NT2/D1 (cell line): ENCODE measurements at places on chromosomes 12 and 14.

GRCh38 chr14:62745496-62745895 is 299.8 kb downstream of the KCNH5 start:
- no peak for DNase-seq

- no peak for DNase-seq
Measured at GRCh38 chr12:68530965-68531364, 79.7 kb upstream of the RAP1B start.

- DNase-seq: no peak
Measured at GRCh38 chr12:52689239-52689638, 9.0 kb upstream of the KRT1 start.

- no peak for DNase-seq
Measured at GRCh38 chr12:14850929-14851663, 7.8 kb upstream of the ART4 start.

- no peak for DNase-seq
Measured at GRCh38 chr14:96189281-96189711, 15.3 kb upstream of the BDKRB2 start.

- DNase-seq: no peak
Measured at GRCh38 chr14:103568952-103569351, 6.2 kb downstream of the COA8 start.

- no peak for DNase-seq
Measured at GRCh38 chr14:79265366-79265946, 945.8 kb downstream of the DIO2 start.
